ENCODE measurements at places on chromosomes 11 and 22. TPM values are rescaled to one million over a fixed set of nuclear protein-coding genes. Genes with fewer than 3 reads are reported as not detected.

GRCh38 chr22:36701965-36702621, 1.5 kb downstream of the CACNG2 start:
- DNase-seq = no peak

DNA sequence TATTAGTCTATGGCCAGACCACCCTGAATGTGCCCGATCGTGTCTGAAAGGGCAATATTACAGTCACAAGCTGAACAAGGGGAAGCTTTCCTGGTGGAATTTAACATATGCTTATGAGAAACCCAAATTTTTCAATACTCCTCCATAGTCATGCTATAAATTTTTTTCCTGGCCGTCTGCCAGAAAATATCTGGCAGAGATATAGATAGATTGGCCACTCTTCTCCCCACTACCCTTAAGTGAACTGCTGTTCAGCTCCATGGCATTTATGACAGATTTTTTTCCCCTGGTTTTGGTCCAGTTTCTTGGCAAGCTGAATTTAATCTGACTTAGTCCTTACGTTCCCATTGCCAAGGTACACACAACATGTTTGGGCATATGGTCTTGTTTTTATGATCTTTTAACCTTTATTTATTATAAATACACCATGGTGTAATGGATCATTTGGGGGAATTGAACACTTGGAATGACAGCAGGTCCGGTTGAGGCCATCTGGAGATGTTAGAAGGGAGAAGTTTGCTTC, 328.5 kb downstream of the CNTN5 start:
- DNase-seq = no peak

GRCh38 chr11:108890482-108891105, 225.7 kb downstream of the DDX10 start:
- DNase-seq = no peak

GRCh38 chr11:102453302-102453695, 734 bp upstream of the TMEM123 start:
- DNase-seq = peak; percentile 37

GRCh38 chr22:35334004-35334403, 34.3 kb downstream of the TOM1 start:
- DNase-seq = no peak

- DNase-seq = no peak
These were observed 1384.0 kb downstream of the TBC1D22A start for GRCh38 chr22:48146426-48146825.

DNA sequence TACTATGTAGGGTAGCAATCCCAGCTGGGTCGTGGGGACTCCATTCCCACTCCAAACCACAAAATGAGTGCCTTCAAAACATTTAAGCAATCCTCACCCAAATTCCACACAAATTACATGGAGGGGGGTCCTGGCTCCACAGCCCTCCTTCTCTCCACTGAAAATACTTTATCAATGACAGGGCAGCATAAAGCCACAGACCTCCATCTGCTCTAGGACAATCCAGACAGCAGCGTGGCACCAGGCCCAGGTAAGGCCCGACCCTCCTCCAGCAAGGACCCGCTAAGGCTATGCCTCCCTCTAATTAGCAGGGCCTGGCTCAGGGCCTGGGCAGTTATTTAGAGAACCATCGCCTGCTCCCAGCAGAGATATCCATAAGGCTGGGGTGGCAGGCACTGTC, at the start of gene PANX3:
Gene PANX3 (plus strand): TSS at position 365 of the 400 bp plus-strand sequence. CDS start 129 bp downstream, outside the sequence.
- no peak for DNase-seq

Gene TSGA10IP
- not detected for total RNA-seq

All from dermis microvascular lymphatic vessel endothelial cell (primary cell).